ENCODE measurements at places on chromosomes 16 and 17.

DNA sequence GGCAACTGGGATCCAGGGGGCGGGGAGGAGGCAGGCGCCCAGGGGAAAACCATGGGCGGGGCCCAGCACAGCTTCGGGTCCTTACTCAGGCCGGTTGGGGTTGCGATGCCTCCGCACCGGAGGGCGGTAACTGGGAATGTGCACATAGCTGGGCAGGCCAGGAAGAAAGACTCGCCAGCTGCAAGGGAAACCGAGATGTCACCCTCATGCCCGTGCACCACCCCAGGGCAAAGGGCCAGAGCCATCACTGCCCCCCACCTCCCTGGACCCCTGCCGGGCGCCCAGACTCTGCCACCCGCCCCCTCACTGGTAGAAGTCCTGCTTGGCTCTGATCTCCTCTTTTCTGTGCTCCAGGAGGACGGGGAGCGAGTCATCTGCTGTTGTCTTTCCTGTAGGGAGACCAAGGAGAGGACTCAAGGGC, 6.7 kb downstream of the ALOX12B start:
- no peak for DNase-seq

DNA sequence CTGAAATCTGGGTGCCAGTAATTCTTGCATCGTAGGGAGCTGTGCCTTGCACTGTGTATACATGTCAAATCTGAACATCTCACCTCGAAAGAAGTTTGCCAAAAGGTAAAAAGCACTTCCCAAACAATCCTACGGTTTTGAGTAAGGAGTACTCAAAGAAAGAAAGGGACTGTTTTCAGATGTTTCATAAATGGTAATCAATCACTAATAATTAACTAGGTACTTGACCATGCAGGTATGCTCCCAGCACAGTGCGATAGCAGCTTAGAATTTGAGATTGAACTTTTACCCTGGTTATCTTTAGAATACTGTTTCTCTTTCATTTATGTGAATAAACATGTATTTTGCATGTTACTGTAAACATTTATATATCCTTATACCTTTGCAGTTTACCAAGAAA, 39.0 kb downstream of the PRKCA start:
- no peak for DNase-seq

GRCh38 chr17:48630009-48630924, 4.1 kb upstream of the HOXB9 start:
- DNase-seq: no peak

DNA sequence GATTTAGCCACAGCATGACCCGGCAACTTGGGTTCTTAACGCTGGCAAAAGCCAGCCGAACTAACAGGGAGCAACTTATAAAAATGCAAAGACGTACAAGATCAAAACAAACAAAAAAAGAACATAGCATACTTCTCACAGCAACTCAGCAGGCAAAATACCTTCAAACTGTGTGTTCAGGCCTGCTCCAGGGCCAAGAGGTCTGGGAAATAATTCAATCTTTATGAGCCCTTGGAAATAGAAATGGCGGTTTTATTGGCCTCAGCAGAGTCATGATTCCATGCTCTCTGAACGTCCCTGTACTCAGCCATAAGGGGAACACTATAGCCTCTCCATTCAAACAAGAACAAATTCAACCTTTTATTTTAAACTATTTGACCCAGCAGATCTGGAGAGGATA, 101.3 kb upstream of the C17orf78 start:
- no peak for DNase-seq

DNA sequence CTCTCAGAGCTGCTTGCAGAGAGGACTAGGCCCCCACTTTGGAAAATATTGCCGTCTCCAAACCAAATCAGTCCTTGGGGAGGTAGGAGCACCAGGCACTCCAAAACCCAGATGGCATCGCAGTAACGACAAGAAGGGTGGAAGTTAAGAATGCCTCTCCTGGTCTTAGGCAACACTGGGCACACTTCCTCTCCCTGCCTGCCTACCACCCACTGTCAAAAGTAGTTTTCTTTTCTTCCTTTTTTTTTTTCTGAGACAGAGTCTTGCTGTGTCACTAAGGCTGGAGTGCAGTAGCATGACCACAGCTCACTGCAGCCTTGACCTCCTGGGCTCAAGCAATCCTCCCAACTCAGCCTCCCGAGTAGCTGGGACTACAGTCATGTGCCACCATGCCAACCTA, 47.2 kb downstream of the SRL start:
- no peak for DNase-seq

DNA sequence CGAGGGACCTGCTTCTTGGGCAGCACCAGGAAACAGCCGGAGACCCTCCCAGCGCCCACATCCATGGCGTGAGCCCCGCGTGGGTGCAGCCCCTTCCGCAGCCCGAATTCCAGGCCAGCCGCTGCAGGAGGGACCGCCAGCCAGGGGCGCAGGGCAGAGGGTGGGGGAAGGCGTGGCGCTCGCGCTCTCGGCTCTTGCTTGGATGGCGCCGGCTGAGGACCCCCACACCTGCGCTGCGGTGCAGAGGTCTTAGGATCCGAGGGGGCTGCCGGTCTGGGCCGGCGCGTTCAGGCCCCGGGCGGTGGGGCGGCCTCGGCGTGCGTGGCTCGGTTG, 28.8 kb downstream of the ACTG1 start:
- DNase-seq: no peak

DNA sequence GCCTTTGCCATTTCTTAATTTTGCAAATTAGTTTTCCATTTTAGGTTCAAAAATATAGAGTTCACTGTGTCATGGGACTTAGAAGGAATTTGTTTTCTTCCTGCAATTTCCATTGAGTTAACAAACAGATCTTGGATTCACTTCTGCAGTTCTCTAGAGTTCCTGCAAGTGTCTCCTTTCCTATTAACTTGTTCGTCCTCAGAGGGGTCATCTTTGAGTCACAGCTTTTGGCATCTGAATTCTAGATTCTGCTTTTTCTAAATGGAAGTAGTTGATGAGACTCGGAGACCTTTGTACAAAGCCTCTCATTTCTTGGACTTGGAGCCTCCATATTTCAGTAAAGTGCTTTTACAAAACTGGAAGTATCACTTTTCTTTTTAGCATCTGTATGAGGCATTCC, 323.3 kb downstream of the BCAS3 start:
- no peak for DNase-seq

- no peak for DNase-seq
Observed at GRCh38 chr16:88406096-88407041, 23.6 kb downstream of the ZNF469 start.

- DNase-seq: no peak
Observed at GRCh38 chr16:76639685-76640289, 362.6 kb downstream of the CNTNAP4 start.

- no peak for DNase-seq
Observed at GRCh38 chr17:37726248-37726647, 18.6 kb downstream of the HNF1B start.

DNA sequence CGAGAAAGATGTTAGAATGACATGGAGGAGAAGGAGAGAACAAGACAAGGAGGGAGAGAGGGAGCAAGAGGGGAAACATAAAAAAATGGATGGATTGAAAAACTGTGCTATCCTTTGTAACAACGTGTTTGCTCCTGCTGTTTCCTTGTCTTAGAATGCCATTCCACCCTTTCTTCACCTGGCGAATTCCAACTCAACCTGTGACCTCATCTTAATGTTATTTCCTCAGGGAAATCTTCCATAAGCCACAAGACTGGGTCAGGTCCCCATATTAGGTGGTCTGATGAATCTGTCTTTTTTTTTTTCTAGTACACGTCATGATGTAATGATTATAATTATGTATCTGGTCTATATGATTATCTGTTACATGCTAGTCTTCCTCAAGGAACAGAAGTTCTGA, 195.0 kb upstream of the MAF start:
- no peak for DNase-seq

DNA sequence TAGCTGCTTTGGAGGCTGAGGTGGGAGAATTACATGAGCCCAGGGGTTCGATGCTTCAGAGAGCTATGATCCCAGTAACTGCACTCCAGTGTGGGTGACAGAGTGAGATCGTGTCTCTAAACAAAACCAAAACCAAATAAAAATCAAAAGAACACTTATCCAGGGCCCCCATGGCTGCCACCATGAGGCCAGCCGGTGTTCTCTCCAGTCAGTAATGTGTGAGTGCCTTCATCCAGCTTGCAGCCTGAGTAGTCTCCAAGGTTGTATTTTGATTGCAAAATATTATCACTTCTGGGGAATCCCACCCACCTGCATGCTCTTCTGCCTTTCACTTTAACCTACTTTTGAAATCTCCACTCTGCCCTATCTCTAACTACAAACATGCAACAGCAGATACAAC, 221.0 kb upstream of the WSB1 start:
- DNase-seq: no peak

DNA sequence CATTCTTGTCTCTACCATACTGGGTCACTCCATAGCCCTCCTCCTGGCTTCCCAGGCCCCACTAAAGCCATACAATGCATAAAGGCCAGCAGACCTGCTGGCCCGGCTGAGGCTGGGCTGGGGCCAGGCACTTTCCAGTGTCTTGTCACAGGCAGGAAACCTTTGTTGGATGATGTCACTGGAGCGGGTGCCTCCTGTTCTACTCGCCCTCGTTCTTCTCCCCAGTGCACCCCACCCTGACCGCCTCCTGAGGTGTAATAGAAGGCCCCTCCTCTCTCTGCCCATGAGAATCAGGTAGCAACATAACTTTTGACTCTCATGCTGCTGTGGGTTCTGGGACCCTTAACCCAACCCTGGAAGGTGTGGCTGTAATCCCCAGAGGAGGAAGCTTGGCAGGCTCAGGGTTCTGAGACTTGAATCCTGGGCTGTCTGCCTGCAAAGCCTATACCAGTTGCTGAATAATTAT, 54.2 kb upstream of the IL34 start:
- no peak for DNase-seq

- DNase-seq: no peak
Observed at GRCh38 chr16:75048530-75048929, 49.7 kb downstream of the ZNRF1 start.

DNA sequence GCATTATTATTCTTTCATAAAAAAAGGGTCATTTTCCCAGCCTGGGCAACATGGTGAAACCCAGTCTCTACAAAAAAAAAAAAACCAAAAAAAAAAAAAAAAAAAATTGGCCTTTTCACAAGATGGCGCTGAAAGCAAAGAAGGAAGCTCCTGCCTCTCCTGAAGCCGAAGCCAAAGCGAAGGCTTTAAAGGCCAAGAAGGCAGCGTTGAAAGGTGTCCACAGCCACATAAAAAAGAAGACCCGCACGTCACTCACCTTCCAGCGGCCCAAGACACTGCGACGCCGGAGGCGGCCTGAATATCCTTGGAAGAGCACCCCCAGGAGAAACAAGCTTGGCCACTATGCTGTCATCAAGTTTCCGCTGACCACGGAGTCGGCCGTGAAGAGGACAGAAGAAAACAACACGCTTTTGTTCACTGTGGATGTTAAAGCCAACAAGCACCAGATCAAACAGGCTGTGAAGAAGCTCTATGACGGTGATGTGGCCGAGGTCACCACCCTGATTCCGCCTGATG, 4.9 kb upstream of the PGAP6 start:
- DNase-seq: no peak

DNA sequence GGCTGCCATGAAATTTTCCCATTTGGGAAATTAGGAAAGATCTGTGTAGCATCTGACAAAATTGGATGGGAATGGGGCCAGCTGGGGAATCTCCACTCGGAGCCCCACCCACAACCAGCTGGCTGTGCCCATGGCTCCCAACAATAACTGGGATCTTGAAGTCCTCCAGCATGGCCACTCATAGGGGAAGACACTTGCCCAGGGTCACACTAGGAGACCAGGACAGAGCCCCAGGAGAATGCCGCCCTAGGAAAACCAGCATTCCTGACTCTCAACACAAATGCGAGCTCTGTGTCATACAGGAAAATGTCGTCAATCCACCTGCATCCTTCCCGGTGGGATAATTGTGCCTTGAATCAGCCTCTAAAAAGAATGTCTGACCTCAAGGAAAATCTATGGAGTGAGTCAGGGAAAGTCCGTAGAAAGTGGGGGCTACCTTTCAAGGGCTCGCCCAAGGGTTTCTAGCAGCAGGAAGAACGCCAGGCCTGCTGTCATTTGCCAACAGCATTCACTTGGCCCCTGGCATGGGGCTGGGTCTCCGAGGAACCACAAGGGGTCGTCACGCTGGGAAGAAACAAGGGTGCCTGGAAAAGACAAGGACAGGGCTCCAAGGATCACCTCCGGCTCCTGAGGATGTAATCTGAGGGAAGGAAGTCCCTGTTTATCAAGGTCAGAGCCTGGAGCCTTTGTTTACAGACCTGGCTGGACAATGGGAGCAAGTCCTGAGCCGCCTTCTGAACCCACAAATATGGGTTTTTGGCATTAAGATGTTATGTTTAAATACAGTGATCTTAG, 15.9 kb downstream of the CDH5 start:
- DNase-seq: no peak

DNA sequence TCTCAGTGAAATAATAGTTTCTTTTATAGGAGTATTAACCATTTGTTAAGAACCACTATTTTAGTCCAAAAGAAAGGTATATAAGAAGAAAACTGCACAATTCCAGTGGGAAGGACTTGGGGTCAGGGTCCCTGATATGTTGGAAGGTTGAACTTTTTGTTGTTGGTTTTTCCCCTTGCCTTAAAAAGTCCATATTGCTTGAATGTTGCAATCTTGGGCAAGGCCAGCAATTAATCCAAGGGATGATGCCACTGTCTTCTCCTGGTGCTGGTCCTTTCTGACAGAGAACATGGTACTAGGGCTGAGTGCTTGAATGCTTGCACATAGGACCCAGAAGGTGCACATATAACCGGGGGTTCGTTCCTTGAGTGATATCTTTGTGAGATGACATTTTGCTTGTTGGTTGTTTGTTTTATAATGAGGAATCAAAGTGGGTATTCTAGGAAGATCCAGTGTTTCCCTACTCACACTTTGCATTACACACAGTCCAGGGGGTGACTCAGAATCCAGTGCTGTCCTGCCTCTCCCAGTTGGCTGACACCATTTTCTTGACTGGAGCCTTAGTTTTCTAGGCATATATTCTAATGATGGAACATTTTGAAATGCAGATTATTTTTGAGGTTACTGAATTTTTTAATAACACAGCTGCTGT, 54.9 kb downstream of the SIAH1 start:
- no peak for DNase-seq

GRCh38 chr17:65975878-65976277, 216.1 kb downstream of the CEP112 start:
- no peak for DNase-seq

- DNase-seq: no peak
Observed at GRCh38 chr16:75559564-75560372, 3.7 kb upstream of the TMEM231 start.
